ENCODE measurements at places on chromosomes 11 and 22.
A peak's percentile ranks its signal among the peaks of the same experiment; 100 is the strongest.

GRCh38 chr11:44725016-44725685, 1.6 kb upstream of the TSPAN18 start:
- DNase-seq, result peak; percentile 60

DNA sequence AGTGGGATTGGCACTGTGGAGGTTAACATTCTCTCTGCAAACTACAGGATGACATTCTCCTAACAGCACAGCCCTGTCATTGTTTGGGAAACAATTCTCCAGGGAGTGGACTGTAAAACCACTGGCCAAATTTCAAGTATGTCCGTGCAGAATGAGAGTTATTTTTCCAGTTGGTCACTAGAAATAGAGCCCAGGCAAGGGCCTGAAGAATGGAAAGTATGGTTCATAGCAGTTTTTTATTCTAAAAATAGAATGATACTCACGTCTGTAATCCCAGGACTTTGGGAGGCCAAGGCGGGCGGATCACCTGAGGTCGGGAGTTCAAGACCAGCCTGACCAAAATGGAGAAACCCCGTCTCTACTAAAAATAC, 39.0 kb upstream of the CD44 start:
- no peak for DNase-seq

GRCh38 chr11:58394195-58394594, 12.5 kb downstream of the OR5B3 start:
- no peak for DNase-seq

DNA sequence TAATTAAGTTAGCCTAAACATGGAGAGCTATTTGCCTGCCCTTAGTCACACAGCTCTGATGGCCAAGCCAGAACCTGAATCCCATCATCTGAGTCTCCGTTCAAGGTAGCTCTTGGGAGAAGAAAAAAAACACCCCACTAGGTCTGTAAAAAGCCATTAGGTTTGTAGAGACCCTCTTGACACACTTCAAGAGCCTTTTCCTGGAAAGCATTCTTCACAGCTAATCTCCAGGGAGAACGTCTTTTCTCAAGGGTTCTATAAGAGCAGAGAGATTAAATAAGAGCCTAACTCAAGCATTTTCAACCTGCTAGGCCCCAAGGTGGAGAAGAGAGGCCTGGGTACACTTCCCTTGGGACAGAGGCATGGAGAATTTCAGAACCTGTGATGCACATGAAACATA, 61.6 kb upstream of the NAV2 start:
- no peak for DNase-seq

DNA sequence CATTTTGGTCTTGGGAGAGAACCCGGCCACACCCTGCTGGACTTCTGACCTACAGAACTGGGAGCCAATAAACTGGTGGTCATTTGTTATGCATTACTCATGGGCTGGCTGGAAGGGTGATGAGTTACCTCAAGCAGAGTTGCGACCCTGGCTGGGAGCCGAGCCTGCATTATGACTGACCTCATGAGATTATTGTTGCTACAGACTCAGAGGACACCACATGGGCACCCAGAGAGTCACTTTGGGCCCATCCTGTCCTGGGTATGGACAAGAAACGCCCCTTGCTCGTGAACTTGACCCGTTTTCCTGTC, 531.7 kb downstream of the TBC1D22A start:
- no peak for DNase-seq

- peak; percentile 75 for DNase-seq
Observed at GRCh38 chr11:35305670-35306382, 113.5 kb downstream of the SLC1A2 start.

- no peak for DNase-seq
Observed at GRCh38 chr11:97996762-97997161, 1024.0 kb upstream of the CNTN5 start.

DNA sequence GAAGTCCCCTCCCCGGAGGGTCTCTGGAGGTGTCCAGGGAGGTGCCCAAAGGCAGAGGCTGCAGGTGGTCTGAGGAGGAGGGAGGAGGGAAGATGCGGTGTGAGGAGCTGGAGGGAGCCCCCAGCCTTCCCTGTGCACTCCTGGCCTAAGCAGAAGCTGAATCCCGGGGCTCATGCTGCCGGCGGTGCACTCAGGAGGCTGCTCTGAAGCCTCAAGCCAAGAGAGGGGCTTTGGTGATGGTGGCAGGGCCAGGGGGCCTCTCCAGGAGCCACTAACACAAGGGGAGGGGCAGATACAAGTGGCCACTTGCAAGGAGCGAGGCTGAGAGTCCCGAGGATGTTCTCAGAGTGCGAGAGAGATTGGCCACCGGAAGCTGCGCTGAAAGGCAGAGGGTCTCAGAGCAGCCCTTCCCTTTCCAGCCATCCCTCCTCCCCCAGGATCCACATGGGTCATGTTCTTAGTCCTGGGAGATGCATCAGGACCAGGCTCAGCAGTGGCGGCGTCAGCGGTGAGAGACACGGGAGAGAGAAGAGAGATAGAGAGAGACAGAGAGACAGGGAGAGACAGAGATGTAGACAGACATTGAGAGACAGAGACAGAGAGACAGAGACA, 774 bp upstream of the MRGPRG start:
- DNase-seq, result no peak

GRCh38 chr11:6992026-6992425, 28.1 kb downstream of the ZNF214 start:
- DNase-seq, result no peak

- DNase-seq, result no peak
Observed at GRCh38 chr11:69700278-69701140, 3.3 kb downstream of the FGF19 start.

GRCh38 chr11:1937616-1938342, 9.4 kb upstream of the MRPL23 start:
- DNase-seq, result peak; percentile 55

DNA sequence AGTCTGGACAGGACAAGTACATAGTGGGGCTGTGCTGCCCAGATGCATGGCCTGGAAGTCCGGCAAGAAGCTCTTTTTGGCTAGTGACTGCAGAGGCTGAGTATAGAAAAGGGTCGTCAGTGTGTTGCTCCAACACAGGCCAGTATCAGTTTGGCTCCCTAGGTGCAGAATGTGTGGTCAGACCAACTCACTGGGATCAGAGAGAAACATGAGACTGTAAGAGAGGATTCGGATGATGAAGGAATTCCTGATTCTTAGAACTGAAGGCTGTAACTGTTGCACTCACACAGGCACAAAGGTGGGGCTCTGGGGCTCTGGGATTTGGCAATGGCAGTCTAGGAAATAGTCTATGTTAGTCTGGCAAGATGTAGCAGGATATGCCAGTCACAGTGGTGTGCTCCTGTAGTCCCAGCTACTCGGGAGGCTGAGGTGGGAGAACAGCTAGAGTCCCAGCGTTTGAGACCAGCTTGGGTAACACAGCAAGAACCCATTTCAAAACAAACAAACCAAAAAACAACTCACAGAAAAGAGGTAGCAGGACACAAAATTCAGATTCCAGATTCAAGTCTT, 11.1 kb upstream of the UPB1 start:
- no peak for DNase-seq

GRCh38 chr11:3036419-3036818, 20.8 kb downstream of the CARS1 start:
- no peak for DNase-seq

GRCh38 chr22:37499027-37499707, 13.0 kb upstream of the MFNG start:
- no peak for DNase-seq

GRCh38 chr22:40476341-40476740, 105.9 kb downstream of the SGSM3 start:
- DNase-seq, result no peak

- no peak for DNase-seq
Observed at GRCh38 chr11:77351281-77351886, 49.9 kb upstream of the GDPD4 start.

GRCh38 chr11:34926101-34926830, 9.8 kb downstream of the PDHX start:
- peak; percentile 77 for DNase-seq

DNA sequence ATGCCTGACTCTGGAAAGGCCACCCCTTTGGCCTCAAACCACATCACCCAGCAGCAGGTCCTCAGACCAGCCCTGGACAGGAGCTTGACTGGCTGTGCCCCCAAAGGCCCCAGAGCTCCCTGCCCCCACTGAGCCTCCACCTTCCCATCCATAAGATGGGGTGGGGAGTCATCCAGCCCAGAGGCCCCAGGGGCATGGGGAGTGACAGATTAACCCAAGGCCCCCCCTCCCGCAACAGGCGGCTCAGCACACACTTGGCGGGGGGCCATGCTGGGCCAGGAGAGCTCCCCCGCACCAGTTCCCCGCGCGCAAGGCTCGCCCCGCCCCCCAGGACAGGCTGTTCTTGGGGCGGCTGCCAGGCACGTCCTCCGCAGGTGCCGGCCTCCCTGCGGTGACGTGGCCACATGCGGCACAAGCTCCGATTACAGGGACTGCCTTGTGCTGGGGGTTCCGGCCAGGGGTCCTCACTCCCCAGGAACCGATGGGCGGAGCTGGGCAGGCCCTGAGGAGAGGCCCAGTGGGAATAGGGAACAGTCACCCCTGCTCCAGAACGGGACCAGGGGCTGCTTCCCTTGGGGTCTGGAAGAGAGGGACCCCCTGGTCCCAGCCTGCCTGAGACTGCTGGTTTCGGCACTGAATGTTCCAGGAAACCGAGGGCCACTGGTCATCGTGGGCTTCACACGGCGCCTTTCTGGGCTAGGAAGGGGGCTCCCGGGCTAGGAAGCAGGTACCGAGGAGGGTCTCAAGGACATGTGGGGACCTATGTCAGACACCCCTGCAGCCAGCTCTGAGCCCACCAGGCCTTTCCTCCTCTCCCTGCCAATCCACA, 5.1 kb upstream of the CDKN1C start:
- peak; percentile 57 for DNase-seq

DNA sequence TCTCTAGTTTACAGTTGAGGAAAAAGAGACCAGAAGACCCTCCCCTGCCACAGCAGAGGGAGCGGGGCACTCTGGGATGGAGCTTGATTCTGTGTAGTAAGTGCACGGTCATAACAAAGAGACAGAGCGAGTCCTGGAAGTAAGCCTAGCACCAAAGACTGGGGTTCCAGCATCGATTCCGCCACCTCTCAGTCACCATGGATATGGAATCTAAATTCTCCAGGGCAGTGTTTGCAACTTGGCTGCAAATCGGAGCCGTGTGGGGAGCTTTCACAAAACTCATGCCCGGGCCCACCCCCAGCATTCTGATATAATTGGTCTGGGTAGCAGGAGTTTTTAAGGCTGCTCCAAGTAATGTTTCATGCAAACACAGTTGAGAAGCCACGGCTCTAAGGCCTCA, 129.5 kb upstream of the OPCML start:
- DNase-seq, result no peak

GRCh38 chr22:39106326-39106725, 9.3 kb downstream of the APOBEC3H start:
- no peak for DNase-seq

GRCh38 chr22:30838111-30838510, 130.5 kb downstream of the MORC2 start:
- no peak for DNase-seq

DNA sequence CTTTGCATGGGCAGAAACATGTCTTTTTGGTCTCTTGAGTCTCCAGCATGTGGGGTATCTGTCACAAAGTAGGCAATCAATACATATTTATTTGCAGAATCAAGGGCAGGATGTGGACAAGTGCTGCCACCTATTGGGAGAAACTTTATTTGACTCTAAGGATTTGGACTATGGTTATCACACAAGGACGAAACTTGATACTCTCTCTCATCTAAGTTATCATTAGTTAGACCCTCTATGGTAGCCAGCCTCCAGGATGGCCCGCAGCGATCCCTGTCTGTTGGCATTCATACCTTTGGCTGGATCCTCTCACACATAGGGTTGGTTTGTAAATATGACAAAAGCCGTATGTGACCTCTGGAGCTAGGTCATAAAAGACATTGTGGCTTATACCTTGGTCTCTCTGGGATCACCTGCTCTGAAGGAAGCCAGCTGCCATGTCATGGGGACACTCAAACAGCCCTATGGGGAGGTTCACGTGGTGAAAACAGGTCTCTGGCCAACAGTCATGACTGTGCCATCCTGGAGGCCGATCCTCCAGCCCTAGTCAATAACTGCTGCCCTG, 1.1 kb upstream of the FBXO7 start:
- peak; percentile 89 for DNase-seq

- DNase-seq, result no peak
Observed at GRCh38 chr11:61077936-61078335, 24.4 kb upstream of the CD5 start.

DNA sequence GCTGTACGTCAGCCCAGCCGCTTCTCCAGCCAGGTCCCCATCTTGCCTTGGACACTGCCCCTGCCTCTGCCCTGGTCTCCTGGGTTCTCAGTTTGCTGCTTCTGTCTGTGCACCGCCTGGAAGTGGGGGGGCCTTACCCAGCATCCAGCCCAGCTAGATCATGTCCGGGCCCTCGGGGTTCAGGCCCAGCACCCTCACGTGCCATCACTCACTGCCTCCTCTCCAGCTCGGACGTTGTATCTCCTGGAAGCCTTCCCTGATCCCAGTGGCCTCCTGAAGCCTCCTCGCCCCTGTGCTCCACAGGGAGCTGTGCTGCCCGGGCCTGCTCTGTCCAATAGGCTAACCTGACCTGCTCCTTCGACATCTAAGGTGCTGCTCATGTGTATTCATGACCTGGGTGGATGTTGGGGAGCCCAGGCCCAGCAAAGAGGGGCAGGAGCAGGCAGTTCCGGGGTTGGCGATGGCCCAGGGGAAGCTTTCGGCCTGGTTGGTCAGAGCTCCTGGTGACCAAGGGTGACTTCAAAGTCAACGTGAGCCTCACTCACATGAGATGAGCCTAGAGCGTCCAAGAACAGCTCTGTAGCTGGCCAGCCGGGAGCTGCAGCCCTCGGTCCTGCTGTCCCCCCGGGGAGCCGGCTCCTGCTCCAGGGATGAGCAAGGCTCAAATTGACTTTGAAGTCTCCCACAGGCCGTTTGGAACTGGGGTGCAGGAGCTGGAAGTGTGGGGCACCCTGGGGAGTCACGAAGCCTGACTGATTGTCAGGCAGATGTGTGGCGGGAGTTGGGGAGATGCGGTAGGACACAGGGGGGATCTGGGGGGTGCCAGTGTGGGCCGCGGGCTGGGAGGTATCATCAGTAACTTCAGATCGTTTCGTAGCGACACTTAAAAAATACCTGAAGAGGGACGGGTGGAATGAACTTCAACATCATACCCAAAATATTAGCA, 5.2 kb upstream of the ASCL2 start:
- DNase-seq, result no peak

DNA sequence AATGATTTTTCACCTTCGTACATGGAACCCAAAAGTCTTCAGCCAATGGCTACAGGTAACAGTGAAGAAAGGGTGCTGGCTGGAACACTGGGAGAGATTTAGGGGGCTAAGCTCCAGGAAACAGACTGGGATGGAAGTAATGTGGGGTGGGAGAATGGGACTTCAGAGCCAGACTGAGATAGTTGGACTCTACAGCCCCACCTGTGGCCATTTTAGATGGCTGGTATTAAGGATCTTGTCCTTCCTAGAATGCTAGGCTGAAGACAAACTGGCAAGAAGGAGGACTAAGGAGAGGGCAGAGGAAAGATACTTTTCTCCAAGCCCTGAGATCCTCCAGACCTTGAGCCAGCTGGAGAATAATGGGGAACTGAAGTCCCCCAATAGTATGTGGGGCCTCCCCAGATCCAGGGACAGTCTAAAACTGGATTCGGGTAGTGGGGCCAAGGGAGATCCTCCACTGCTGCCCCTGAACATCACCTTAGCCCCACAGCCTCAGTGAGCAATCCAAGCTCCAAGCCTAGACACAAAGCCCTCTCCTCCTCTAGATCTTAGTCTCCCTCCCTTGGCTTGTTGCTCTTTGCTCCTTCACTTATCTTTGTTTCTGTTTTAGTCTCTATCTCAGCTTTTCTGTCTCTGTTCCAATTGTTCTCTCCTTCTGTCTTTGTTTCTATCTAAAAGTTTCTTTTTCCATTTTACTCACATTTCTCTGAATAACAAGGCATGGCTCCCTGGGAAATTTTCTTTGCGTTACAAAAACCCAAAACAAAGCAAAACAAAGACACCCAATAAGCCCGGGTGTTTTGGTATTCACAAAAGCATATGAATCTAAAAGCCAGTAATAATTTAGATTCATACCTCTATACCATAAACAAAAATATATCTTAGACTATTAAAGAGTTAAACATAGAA, 16.2 kb upstream of the RRAS2 start:
- no peak for DNase-seq
